ENCODE measurements at places on chromosomes 5 and 9.

DNA sequence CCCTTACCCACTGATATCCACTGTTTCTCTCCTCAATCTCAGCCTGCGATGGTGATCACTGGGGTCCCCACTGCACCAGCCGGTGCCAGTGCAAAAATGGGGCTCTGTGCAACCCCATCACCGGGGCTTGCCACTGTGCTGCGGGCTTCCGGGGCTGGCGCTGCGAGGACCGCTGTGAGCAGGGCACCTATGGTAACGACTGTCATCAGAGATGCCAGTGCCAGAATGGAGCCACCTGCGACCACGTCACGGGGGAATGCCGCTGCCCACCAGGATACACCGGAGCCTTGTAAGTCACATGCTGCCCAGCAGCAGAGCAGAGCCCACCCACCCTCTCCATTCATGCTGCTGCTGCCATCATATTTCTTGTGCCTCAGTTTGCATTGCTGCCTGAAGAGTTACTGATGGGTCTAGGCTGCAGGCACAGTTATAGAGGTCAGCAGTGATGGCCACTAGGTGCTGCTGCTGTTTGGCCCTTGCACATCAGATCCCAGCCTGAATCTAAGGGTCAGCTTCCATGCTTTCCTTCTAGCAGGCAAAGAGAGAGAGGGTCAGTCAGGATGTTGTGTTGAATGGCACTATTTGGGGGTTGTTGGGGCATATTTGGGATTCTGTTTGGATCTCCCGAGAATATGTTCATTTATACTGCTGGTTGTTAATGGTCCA lies 106.0 kb downstream of the MEGF10 start:
- no peak for DNase-seq

DNA sequence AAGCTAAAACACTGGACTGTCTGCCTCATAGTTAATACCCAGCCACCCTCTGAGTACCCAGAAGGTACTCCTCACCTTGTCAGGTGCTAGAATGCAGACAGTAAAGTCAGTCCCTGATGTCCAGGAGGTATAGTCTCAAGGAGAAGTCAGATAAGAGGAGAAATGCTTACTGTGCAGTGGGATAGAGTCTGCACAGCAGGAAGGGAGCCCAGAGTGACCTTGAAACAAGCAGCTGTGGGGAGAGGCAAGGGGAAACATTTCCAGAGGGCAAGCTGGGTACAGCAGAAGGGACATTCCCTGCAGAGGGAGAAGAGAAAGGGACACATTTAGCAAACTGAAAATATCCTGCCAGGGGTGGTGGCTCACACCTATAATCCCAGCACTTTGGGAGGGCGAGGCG lies 122.7 kb downstream of the GCNT1 start:
- DNase-seq: no peak

DNA sequence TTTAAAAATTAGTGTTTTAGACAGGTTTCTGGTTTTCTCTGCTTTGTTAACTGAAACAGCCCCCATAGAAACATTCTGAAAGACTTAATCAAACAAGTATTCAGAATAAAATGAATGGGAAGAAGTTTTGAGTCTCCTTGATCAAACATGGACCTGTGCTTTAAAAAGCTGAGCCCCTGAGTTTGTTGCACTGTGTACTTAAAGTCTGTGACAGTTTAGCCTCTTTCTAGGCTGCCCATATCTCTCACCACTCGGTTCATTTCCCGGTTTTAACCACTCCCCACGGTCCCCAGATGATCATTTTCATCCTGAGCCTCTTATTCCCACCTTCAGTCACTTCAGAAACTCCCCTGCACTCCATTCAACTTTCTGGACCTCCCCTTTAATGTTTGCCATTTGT lies 215.9 kb upstream of the DMRT1 start:
- DNase-seq: no peak

DNA sequence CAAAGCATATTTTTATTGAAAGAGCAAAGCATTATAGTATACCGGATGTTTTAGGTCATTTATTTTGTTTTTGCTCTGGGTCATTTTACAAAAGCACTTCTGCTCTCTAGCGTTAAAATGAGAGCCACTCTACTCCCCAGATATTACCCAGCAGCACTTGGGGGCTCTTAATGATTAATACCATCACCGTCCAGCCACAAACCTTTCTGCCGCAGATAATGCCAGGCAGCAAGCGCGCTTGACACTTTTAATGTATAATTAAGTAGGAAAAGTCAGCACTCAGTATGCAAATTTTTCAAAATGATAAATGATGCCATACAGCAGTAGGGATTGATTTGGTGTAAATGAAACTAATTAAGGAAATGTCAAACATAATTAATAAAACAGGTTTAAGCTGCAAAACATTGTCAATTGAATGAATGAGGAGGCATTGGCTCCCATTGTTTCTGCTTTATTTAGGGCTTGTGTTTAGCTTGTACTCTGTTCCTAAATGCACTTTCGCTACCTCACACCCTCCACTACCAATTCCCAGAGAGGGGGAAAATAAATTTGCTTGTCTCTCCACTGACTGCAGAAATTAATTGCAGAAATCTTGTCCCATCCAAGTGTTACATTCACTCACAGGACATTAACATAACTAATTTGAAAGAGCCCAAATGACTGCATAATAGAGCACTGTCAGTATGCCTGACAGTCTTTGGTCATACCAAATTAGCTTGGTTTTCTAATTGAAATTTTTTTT lies 358.8 kb upstream of the ARRDC3 start:
- no peak for DNase-seq

DNA sequence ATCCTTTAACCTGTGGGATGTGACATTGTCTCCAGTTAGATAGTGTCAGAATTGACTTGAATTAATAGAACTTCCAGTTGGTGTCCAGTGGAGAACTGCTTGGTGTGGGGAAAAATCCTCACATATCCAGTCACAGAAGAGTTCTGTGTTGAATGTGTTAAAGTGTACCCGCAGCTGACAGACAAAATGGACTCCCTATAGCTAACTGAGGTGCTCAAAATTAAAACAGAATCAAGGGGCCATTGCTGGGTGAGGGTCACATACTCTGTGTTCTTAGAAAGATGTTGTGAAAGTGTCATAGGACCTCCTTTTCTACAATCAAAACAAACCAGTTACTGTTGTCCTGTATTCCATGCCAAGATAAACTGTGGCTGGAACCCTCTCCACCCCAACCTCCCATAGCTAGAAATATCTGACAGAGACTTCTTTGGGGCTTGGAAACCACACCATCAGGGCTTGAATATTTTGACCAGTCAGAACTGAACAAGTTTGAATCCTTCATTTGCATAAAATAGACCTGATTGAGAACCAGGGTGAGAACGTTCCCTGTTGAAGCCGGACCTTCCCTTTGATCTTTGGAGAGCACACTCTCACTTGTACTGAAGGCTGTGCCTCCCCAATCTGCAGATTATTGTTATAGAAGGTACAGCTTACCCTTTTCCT lies 164.0 kb upstream of the ZNF608 start:
- DNase-seq: no peak

DNA sequence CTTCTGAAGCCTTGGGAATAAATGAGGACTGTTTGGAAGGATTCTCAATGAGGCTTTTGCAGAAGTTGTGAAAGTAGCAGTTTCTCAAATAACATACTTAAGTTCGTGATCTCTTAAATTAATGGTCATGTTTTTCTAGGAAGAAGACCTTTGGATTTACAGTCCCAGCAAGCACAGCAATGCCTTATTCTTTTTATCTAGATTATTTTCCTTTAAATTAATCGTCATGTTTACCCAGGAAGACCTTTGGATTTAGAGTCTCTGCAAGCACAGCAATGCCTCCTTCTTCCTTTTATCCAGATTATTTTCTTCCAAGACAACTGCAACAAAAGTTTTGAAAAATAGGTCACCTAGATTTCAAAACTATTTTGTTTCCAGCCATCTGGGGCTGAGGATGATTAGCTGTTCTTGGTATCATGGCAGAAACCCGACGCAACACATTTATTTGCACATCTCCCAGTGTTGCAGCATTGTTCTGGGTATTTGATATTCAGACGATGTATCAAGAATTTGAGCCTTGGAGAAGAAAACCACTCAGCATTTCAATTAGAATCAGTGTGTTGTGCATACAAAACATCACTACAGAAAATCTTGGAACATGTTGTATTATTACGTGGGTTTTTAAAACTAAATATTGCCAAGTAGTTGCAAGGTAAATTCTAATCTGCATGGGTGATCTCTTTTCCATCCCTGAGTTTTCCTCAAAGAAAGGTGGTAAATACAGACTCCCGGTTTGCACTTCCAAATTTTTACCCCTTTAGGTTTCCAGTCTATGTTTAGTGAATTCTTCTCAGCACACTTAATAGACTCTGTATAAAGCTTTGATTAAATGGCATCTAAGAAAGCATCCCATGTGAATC lies 50.9 kb downstream of the JAKMIP2 start:
- no peak for DNase-seq

GRCh38 chr9:112582371-112583262 lies 96.0 kb downstream of the KIAA1958 start:
- no peak for DNase-seq

DNA sequence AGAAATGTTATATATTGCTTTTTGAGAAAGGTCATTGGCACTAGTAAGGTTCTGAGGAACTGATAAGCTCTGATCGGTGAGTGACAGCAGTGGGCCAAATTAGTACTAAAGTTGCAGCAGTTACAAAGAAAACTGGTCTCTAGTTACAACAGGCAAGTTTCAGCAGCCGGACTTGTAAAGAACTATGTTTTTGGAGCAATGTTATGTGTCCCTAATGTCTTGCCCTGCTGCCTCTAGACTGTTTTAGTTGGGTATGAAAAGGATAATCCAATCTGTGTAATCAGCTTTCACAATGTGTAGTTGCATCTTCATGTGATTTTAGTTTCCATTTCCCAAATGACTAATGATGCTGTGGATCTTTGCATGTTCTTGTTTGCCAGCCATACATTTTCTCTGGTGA lies 113.5 kb downstream of the CAMK4 start:
- DNase-seq: no peak

GRCh38 chr9:89864257-89864656 lies 259.4 kb downstream of the GADD45G start:
- DNase-seq: no peak

GRCh38 chr9:82581935-82582334 lies 481.0 kb downstream of the RASEF start:
- DNase-seq: no peak

DNA sequence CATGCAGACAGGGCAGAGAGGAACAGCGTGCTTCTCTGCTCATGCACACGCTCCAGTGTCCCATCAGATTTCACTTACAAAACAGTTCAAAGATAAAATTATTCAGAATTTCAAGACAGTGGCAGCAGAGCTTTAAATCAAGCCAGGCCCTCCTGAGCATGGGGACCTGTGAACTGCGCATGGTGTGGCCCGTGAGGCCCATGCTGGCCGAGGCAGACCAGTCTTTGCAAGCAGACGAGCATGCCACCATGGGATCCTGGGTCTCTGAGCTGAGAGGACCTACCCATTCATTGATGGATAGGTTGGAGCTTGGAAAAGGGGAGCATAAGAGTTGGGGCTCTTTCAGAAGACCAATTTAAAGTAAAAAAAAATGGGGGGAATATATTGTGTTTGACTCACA lies 35.0 kb upstream of the SAP30L start:
- DNase-seq: no peak

DNA sequence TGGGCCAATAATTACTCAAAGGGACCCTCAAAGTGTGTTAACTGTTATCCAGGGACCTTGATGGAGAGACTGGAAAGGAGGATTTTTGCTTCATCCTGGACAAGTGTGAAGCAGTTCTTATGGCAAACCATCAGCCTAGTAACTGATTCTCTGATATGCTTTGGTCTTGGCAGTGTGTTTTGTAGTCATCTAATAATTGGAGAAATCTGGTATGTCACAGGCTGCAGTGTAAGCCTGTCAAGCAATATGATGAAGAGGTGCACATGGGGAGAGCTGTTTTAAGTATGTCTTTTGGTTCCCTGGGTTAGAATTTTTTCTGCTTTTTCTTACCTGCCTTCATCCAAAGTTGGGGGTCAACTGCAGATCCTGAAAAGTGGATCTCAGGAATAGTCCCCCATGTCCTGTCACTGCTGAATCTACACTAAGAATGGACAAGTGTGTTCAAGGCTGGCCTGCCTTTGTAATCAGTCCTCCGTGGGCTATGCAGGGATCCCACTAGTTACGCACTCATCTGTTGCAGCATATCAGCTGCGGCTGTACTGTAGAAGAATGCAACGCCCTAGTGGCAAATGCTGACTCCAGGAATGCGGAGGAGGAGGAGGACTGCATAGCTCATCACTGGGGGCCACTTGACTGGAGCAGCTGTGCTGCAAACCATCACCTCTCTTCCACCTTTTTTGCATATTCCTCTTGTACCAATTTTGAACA lies 1.9 kb downstream of the SPTAN1 start:
- DNase-seq: peak; percentile 39

DNA sequence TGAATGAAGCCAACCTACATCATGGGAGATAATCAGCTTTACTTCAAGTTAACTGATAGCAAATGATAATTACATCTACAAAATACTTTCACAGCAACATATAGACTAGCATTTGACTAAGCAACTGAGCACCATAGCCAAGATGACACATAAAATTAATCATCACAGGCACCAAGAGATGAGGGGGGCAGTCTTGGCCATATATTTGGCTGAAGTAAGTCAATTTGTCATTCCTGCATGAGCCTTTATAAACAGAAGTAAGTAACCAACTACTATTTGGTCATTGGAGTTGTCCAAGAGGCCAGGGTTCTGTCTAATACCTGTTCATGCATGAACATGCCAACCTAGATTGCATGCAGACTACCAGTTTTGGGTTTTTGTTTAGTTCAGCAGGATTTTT lies 53.6 kb downstream of the PDCD1LG2 start:
- DNase-seq: no peak

- DNase-seq: no peak
These were observed 247.9 kb downstream of the BNC2 start for GRCh38 chr9:16622541-16622940.

DNA sequence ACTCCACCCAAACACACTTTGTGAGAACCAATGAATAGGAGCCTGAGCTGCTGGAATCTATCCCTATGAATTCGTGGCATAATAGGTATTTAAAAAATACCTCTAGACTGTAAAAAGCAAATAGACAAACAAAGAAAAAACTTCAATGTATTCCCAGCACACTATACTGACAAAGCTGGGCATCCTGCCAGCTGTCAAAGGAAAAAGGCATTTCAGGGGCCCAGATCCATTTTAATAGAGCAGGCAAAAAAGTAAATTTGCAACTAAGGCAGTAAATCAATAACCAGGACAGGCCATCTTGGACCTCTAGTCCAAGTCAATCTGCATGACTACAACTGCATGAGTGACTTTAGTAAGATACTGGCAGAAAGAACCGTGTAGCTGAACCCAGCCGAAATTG lies 25.6 kb upstream of the LARP1 start:
- no peak for DNase-seq

- DNase-seq: no peak
These were observed 12.5 kb downstream of the ST8SIA4 start for GRCh38 chr5:100890461-100891008.

GRCh38 chr5:159198063-159199036 lies 11.0 kb downstream of the RNF145 start:
- no peak for DNase-seq

- no peak for DNase-seq
These were observed 1.0 kb downstream of the KLF9 start for GRCh38 chr9:70413464-70413798.
